ENCODE measurements at places on chromosomes 6 and 20.

- DNase-seq, result peak; percentile 16
These were observed 43.2 kb upstream of the OSTM1 start for GRCh38 chr6:108117427-108118358.

- DNase-seq, result no peak
These were observed 320.7 kb downstream of the CDH4 start for GRCh38 chr20:61572789-61573188.

DNA sequence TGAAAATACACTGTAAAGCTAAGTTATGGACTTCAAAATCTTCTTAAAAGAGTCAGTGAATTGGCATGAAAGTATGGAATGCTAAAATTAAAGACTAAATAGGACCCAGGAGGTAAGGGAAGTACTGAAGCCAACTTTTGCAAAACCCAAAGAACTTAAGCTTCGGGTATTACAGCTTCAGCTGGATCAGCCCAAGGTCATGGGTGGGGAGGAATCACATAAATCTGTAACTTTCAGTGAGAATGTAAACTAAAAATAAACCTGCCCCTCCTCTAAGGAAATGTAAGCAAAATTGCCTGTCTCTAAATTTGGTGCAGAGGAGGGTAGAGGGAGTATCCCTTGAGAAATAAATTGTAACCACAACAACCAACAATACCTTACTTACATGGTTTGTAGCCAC lies 4.4 kb upstream of the MUC21 start:
- DNase-seq, result no peak

DNA sequence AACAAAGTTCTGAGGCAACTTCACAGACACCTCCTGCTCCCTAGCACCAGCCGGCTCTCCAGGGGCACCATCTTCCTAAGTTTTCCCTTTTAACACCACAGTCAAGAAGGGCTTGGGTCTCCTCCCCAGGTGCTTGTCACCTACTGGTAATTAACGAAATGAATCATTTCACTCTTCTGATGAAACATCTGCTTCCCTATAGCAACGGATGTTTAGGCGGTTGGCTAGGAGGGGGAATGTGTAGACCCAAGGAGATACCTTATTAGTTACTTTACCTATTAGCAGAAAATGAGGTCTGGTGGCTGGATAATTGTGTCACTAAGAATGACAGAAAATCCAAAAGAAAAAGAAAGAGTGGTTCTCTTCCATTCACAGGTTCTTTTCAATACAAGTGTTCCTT lies 46.3 kb upstream of the FABP7 start:
- no peak for DNase-seq

- DNase-seq, result no peak
These were observed 131.7 kb upstream of the COL21A1 start for GRCh38 chr6:56378966-56379585.

DNA sequence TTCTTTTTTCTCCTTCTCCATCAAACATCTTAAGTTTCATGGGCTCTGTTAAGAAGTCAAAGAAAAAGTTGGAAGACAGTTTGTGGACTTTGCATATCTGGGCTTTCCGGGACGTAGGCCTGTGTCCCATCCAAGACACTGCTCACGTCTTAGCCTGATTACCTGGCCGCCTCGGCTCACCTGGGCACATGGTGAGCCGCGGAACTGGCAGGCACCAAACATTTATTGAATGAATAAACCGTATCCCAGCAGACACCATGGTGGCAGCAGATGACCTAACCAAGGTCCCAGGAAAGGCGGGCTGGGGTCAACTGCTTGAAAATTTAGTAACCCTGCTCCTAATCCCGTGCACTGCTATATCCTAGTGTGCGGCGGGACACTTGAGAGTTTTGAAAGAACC lies 35.6 kb downstream of the GNAS start:
- DNase-seq, result no peak

- no peak for DNase-seq
These were observed 87.3 kb downstream of the DTNBP1 start for GRCh38 chr6:15575357-15576033.

- no peak for DNase-seq
These were observed 1228.2 kb upstream of the CITED2 start for GRCh38 chr6:140602431-140603248.

DNA sequence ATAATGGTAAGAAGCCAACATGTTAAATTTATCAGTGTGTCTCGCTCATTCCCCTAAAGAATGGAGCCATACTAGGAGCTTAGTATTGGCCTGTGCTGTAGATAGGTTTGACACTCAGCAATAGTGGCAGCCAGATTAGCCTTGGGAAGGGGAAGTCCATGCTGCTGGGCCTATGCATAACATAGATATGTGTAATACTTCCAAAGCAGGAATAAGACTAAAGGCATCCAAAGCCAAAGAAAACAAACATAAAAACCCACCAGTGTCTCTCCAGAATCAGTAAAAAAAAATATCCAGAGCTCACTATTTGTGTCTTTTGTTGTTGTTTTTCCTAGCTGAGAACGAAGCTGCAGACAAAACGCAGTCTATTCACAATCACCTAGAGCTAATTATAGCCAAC lies 104.2 kb upstream of the STXBP5 start:
- DNase-seq, result no peak

DNA sequence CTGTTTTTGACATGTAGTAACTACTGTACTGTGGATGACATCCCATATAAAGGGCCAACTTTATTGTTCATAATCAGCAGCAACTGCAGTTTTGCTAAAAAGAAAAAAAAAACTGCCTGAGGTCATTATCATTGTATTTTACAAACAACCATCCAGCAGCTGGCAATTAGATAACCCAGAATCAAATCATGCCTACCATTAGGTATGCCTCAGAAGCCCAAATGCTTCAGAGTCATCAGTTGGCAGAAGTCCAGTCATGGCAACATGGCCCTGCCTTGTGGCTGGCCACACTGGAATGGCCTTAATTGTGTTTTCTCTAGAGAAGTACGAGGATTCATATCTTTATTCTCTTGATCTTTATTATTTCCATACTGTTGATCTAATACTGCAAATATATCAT lies 462.4 kb upstream of the NRSN1 start:
- no peak for DNase-seq

GRCh38 chr6:46263707-46264086 lies 92.9 kb upstream of the ENPP5 start:
- no peak for DNase-seq

DNA sequence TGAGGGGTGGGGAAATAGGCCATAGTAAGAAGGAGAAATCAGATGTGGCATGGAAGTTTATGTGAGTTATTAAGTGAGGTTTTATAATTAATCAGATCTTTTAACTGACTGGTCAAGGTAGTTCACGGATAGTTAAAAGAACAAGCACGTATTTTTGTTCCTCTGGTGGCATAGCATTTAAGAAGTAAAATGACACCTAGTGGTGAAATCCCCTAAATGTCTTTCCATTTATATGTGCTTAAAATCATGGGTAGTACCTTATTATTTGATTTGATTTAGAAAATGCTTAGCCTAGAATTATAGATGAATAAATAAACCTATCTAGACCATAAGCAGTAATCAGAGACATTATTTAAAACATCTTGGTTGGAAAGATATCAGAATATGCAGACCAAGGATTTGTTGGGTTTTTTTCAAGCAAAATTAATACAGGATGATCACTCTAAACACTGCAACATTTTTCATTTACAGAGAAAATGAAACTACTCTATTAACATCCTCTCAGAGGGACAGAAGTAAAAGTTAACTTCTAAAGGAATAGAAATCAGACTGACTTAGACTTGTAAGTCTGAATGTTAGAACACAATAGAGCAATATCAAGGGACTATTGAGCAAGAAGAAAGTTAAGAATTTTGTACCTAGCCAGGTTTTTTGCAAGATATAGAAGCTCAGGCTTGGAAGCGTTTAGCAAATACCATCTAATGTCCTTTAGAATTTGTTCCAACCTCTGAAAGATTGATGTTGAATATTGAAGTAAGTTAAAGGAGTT lies 81.1 kb downstream of the STXBP5 start:
- DNase-seq, result peak; percentile 2

DNA sequence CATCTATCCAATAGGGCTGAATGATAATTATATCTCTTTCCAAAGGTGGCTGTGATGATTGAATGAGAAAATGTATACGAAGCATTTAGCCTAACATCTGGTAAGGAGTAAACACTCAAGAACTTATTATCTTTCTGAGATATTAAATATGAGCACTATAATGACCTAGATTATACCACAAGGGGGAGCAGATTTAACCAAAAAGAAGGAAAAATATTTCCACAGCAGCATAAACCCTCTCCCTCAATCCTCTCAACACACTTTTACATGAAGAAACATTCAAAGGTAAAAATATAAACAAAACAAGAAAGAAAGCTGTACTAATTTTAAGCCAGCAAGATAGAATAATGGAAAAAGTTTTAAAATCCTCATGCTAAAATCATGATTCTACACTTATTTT lies 68.4 kb downstream of the SHPRH start:
- DNase-seq, result no peak

DNA sequence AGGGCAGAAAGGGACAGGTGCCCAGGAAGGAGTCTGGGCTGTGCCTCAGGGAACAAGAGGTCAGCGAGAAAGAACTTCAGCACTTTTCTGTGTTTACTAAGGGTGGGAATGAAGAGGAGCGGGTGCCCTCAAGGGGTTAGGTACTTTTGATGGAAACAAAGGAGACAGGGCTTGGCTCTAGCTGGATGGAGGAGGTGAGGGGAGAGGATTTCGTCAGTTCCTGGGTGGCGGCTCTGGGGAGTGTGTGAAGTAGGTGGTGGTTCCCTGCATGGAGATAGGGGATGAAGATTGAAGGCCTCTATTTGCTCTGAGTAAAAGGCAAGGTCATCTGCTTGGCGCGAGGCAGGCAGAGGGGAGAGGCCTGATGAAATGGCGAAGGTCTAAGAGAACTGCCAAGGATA lies 40.0 kb upstream of the ANKRD60 start:
- no peak for DNase-seq

- DNase-seq, result no peak
These were observed 208.6 kb downstream of the MOXD1 start for GRCh38 chr6:132192631-132193030.

DNA sequence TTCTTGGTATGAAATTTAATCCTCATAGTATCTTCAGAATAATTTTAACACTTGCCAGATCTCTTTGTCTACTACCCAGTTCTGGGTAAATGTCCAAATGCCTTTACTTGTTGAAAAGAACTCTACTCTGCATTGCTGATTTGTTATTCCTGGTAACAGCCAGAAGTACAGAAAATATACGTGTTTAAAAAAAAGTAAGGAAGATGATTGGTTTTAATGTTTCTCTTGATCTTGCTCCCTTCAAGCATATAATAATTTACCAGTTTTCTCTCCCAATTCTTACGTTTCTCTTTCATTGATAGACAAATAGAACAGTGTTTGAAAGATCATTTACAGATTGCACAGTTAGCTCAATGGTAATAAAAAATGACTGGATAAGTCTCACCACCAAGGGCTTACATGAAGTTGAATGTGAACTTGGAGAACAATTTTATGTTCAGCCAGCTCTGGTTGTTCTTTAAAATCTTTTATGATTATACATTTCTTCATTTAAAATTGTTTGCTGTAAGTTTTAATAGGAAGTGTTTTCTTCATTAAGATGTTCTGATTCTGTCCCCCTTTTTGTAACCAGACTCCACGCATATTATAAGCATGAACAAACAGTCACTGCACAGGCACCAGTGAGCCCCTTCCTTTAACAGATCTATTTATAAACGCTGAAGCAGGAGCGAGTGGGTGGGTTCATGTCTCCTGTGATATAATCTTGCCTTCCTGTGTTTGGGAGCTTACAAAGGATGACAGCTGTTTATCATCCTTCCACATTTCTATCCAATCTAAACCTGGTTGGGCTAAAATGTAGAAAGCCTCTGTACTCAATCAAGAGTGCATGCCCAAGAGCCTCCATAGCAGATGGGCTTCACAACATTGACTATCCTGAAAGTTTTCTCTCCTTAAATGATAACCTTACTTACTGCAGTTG lies 299.5 kb downstream of the PRL start:
- no peak for DNase-seq

- DNase-seq, result peak; percentile 22
These were observed 75.2 kb upstream of the GLP1R start for GRCh38 chr6:38973178-38974057.

- no peak for DNase-seq
These were observed 4.7 kb upstream of the TAAR1 start for GRCh38 chr6:132663661-132664060.

GRCh38 chr6:123965894-123966293 lies 162.2 kb downstream of the NKAIN2 start:
- DNase-seq, result no peak

- no peak for DNase-seq
These were observed 7.7 kb downstream of the GRM4 start for GRCh38 chr6:34138191-34138590.

DNA sequence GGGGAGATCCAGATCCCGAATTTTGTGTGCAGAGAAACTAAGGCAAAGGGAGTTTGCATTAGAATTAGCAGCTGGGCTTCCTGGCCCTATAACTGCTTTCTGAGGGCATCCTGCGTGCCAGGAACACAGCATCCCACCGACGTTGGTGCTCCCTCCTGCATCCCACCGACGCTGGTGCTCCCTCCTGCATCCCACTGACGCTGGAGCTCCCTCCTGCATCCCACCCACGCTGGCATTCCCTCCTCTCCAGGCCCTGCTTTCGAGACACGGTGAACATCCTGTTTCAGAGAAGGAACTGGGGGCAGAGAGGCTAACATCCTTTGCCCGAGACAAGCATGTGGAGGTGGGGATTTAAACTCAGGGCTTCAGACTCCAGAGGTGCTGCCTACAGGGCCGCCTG lies 44.4 kb downstream of the DACT2 start:
- no peak for DNase-seq

GRCh38 chr6:162222521-162222920 lies 505.0 kb downstream of the PRKN start:
- no peak for DNase-seq

DNA sequence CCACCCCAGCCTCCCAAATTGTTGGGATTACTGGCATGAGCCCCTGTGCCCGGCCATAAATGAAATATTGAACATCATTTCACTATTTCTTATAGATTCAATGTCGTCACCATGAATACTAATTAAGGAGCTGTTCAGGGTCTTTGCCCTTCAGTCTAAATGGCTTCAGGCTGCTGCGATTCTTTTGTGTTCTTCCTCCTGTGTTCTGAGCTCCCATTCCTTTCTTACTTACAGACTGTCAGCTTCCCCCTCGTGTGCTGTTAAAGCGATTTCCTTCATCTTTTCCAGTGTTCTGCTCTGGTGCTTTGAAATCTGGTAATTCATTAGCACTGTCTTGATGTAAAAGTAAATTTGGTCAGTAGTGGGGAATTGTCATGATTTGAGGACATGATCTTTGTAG lies 63.3 kb upstream of the PRDM1 start:
- DNase-seq, result no peak

- DNase-seq, result no peak
These were observed 25.0 kb downstream of the ULBP1 start for GRCh38 chr6:149988550-149989346.

GRCh38 chr20:17966432-17967310 lies 1.9 kb downstream of the SNX5 start:
- DNase-seq, result no peak

DNA sequence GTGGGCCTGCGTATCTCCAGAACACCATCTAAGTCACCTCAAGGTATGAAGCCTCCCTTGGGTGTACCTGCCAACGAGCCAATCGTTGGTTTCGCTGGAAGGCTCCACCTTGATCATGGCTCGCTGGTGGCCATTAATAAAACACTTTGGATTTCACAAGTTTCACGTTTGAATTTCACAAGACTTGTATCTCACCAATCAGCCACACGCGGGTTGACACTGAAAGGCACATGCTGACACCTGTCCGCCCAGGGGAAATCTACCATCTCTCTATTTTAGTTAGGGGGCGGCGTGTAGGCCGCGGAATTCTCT lies 586 bp upstream of the HMGA1 start:
- no peak for DNase-seq

- DNase-seq, result no peak
These were observed 61.9 kb downstream of the KCNQ5 start for GRCh38 chr6:72683797-72684196.

GRCh38 chr6:163120223-163120622 lies 294.3 kb upstream of the QKI start:
- DNase-seq, result no peak
